ENCODE measurements at places on chromosomes 1 and 21.
A peak's percentile ranks its signal among the peaks of the same experiment; 100 is the strongest.

DNA sequence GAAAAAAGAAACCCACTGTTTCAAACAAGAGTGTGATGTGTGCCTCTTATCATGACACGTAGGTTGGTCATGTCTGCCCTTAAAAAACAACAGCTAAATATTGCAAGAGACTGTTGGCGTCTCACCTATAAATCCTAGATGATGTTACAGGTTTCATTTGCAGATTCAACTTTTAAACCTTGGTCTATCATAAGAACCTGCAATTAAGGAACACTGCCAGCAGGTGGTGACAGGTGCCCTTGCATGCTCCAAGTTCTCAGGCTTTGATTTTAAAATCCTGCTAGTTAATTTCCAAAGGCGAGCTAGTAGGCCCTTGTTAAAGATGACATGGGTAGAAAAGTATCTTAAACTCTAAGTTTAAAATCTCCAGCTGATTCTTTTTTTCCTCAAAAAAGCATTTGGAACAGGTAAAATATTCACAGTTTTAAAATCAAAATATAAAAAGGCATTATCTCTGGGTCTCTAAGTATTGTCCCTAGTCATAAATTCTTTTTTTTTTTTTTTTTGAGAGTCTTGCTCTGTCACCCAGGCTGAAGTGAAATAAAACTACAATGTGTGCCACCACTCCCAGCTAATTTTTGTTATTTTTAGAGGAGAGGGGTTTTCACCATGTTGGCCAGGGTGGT lies 39.1 kb downstream of the CLSTN1 start:
- DNase-seq: peak; percentile 54

DNA sequence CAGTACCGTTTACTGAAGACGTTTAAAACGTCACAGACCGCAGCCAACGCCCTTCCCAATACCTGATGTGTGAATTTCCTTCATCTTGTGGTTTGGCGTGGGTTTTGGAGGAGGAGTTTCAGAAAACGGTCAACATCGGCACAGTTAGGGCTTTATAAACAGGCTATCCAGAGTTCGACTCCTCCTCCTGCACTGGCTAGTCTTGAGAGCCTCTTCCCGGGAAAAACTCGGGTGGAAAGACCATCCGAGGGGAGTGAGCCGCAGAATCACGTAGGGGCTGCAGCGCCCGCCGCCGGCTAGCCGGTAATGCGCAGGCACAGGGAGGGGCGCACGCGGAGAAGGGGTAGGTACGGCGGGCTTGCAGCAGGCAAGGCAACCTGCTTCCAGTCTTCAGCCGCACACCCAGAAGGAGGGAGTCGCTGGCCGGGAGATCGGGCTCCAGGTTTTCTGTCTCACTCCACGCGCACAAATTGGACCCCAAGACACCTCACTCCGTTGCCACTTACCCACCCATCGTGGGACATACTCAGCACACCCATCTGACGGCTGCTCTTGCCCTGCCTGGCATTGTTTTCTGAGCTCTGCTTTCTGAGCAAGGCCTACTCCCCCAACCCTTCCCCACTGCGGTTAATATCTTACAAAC lies 25.4 kb downstream of the SLC19A2 start:
- peak; percentile 36 for DNase-seq

DNA sequence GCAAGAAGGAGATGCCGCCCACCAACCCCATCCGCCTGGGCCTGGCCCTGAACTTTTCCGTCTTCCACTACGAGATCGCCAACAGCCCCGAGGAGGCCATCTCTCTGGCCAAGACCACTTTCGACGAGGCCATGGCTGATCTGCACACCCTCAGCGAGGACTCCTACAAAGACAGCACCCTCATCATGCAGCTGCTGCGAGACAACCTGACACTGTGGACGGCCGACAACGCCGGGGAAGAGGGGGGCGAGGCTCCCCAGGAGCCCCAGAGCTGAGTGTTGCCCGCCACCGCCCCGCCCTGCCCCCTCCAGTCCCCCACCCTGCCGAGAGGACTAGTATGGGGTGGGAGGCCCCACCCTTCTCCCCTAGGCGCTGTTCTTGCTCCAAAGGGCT lies 732 bp downstream of the SFN start:
- no peak for DNase-seq

DNA sequence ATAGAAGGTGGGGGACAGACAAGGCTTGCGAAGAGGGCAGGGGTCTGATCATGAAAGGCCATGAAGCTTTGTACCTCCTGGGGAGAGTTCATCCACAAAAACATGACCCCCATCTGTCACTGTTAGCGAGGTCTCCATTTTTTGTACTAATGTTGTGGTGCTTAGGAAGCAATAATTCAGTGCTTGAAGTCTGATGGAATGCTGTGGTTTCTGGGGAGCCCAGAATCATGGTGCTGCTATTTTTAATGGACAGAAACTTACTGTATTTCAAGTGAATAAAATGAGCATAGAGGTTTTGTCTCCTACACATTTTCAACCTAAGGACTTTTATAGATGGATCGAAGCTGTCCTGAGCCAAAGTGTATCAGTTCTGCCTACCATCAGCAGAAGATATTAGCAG lies 28.2 kb upstream of the RGL1 start:
- no peak for DNase-seq

GRCh38 chr21:41043014-41043413 lies 124.9 kb upstream of the BACE2 start:
- no peak for DNase-seq

All from activated naive CD8-positive, alpha-beta T cell treated with anti-CD3 and anti-CD28 coated beads, Interleukin-2, amount 10 ng/mL, durations not matched to agents 7 days and 5 days (primary cell).